Osteoblast (primary cell): ENCODE measurements at places on chromosomes 12 and 14. TPM values are rescaled to one million over a fixed set of nuclear protein-coding genes. Genes with fewer than 3 reads are reported as not detected.

Gene LUM
- 1,762 and 1,965 TPM in 2 replicates for total RNA-seq

Gene AQP2
- not detected in 2 replicates for total RNA-seq

Gene KRT76
- not detected in 2 replicates for total RNA-seq

Gene TAS2R9
- total RNA-seq, result not detected in 2 replicates

Gene RXYLT1
- total RNA-seq, result 14.5 and 16.5 TPM in 2 replicates

Gene HSPB8
- 2.9 and 3.5 TPM in 2 replicates for total RNA-seq

Gene SERPINA12
- total RNA-seq, result not detected in 2 replicates

Gene TRHDE
- total RNA-seq, result under 0.01 and 0.59 TPM in 2 replicates
